Type B pancreatic cell (in vitro differentiated cells): ENCODE measurements at places on chromosomes 16 and 17. TPM values are rescaled to one million over a fixed set of nuclear protein-coding genes. Genes with fewer than 3 reads are reported as not detected.

Gene HSBP1
- total RNA-seq: 139 and 226 TPM in 2 replicates

Gene OR3A3
- total RNA-seq: not detected in 2 replicates

- peak; percentile 48 for DNase-seq
Observed at GRCh38 chr16:50497592-50497991, 50.6 kb upstream of the NKD1 start.

- no peak for DNase-seq
Observed at GRCh38 chr17:80424878-80425765, 10.2 kb downstream of the ENDOV start.

DNA sequence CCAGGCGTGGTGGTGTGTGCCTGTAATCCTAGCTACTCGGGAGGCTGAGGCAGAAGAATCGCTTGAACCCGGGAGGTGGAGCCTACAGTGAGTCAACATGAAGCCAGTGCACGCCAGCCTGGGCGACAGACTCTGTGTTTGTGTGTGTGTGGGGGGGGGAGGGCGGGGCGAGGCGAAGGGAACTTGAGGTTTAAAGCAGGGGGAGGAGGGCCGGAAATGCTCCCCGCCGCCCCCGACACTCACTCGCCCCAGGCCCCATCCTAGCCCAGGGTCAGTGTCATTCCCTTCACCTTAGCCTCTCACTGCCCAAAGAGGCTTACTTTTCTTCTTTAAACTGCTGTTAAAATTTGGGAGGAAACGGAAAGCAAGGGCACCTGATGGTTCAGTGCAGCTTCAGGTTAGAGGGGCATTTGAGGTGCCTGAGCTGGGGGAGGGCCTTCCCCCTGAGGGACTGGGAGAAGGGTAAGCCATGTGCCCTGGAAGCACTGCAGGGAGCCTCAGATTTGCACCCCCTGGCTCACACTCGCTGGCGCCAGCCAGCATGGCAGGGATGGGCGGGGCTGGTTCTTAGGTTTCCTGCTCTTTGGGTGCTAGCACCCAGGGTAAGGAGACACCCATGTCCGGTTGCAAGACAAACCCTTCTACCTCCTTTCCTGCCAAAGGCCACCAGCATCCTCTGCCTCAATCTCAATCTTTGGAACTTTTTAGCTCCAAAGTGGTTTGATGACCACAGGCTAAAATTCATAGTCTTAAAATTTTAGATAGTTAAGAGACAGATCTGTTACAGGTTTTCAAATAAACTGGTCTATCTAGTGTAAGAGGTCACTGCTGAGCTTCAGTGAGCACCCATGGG, 2.2 kb upstream of the LIMD2 start:
- no peak for DNase-seq

Gene KRT31
- total RNA-seq: 0.79 TPM in 1 of 2 replicates, not detected in the other
